GM04504 (cell line): ENCODE measurements at places on chromosomes 3 and 15.

DNA sequence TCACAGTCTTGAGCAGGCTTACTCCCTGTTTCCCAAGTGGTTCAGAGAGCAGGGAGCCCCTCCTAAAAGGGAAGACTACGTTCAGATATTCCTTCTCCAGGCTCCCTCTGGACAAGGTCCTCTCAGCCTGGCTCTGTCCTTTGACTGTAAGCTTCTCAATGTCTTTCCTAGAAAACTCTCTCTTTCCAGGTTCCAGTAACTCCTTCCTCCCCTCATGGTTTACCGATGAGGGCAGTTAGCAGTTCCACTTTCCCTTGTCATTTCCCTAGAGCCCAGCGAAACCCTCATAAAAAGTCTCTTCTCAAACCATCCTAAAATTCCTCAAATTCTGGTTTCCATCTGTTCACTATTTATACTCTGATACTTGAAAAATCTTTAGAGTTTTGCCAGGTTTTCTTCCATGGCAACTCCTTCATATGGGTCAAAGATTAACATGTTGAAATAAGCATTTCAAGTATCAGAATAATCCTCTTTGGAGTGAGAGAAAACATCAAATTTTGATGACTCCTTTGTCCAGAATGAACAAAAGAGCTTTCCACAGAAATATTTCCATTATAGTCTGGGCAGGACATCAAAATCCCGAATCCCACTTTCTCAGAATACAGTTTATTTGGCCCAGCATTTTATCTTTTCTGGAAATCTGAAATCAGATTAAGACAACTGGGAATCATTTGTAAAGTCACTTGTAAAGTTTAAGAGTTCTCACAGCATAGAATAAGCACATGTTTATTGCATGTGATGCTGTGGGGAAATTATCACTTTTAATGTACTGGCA lies 599.4 kb downstream of the UNC13C start:
- DNase-seq, result no peak

- peak; percentile 42 for DNase-seq
Observed at GRCh38 chr15:71448688-71449114, 333.4 kb downstream of the THSD4 start.

GRCh38 chr3:78050276-78051065 lies 1010.6 kb downstream of the ROBO2 start:
- DNase-seq, result no peak

GRCh38 chr15:74173380-74174218 lies at the start of gene ISLR:
ISLR (plus strand) TSS chr15:74173710; CDS start chr15:74174859, 1,149 bp downstream.
- DNase-seq, result no peak

DNA sequence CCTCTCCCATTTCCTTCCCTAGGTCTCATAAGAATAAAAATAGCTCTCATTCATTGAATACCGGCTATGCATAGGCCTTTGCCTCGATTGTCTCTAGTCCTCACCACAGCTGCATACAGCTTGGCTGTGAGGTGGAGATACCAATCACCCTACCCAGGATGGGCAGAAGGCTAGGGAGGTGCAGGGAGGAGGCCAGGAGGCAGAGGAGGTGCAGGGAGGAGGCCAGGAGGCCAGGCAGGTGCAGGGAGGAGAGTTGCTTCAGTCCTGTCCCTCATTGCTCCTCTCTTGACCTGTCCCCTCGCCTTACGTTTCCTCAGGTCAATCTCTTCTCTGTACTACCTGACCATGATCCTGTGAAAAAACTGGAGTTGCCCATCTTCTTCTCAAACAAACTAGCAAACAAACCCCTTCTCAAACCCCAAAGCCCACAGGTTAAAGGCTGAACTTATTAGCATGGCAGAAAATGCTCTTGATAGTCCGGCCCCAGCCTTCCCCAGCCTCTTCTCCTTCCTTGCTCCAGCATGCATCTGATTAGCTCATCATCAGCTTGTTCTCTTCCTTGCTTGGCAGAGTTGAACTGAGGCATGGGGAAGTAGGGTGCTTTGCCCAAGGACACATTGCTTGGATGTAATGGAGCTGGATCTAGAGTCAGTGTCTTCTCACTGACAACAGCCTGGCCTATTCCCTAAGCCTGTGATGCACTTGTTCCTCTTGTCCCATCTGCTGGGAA lies 15.8 kb downstream of the PODXL2 start:
- no peak for DNase-seq

DNA sequence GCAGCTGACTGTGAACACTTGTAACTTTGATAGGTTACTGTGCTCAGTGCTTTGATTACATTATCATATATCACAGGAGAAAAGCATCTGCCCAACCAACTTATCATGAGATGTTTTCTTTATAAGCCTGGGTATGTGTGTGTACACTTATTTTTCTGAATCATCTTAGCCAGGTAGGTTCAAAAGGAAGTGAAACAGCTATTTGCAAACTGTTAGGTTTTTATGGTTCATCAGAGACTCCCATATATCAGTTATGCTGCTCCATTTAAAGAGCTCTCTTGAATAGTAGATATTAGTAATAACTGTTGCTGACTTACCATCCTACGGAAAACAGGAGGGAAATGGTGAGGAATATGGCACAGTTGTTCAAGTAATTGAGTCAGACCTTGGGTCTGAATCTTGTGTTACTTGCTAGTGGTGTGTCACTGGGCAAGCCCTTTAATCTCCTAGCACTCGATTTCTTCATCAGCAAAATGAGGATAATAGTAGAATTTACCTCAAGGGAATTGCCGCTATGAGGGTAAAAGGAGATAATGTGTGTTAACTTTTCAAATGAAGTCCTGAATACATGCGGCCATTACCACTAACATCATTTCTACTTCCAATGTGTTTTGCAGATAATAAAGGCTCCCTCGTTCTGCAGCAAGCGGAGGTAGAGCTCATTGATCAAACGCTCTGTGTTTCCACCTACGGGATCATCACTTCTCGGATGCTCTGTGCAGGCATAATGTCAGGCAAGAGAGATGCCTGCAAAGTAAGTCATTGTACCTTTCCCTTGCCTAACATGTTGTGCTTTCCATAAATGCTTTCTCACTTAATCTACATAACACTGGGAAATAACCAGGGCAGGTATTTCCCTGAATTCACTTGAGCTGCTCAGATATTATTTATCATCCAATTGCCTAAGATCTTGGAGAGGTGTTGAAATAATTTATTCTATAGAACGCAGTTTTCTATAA lies 7.8 kb upstream of the C3orf52 start:
- DNase-seq, result no peak

- no peak for DNase-seq
Observed at GRCh38 chr15:68991723-68992122, 22.8 kb upstream of the NOX5 start.

GRCh38 chr15:65130941-65131340 lies 2.7 kb downstream of the PDCD7 start:
- no peak for DNase-seq

- no peak for DNase-seq
Observed at GRCh38 chr15:81373775-81374395, at the start of gene TMC3. TMC3 (minus strand) TSS chr15:81374213; CDS start chr15:81374077, 136 bp downstream.

DNA sequence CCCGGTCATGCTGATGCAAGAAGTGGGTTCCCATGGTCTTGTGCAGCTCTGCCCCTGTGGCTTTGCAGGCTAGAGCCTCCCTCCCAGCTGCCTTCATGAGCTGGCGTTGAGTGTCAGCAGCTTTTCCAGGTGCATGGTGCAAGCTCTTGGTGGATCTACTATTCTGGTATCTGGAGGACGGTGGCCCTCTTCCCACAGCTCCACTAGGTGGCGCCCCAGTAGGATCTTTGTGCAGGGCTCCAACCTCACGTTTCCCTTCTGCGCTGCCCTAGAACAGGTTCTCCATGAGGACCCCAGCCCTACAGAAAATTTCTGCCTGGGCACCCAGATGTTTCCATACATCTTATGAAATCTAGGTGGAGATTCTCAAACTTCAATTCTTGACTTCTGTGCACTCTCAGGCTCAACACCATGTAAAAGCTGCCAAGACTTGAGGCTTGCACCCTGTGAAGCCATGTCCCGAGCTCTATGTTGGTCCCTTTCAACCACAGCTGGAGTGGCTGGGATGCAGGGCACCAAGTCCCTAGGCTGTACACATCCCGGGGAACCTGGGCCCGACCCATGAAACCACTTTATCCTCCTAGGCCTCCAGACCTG lies 238.4 kb upstream of the MDFIC2 start:
- peak; percentile 29 for DNase-seq

DNA sequence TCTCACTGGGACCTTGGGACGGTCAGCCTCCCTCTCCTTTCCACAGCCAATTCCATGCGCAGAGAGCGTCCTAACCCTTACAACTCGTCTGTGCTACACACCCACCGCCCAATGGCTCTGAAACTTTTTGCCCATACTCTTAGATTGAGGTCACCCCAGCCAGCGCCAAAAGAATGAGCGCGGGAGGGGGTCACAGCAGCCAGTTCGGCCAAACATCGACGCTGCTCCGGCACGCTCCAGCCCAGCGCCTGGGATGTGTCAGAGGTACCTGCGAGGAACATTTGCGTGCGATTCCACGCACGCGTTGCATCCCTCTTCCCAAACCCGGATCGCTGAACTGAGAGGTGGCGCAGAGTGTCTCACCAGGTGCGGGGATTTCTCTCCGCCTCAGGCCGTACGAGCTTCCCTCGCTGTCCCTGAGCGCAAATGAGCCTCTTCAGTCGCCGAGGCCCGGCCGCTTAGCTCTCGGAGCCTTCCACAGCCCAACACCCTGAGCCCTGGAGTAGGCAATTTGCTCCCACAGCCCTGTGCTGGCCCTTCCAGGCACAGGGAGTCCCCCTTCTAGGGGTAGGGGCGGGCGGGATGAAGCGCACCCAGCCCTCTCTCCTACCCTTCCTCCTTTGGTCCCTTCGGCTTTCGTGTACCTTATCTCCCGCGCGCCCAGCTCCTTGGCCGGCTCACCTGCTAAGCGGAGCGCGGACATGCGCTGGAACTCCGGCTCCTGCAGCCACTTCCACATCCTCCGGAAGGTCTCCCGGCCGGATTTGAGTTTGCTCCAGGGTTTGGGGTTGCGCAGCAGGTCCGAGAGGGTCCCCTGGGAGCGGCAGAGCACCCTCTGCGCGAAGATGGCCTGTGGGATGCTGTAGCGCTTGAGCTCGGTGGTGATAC lies 1.8 kb downstream of the ONECUT1 start:
- DNase-seq, result no peak

GRCh38 chr15:89496155-89497098 lies at the start of gene RHCG:
RHCG (minus strand) TSS chr15:89496583; CDS start chr15:89496544, 39 bp downstream.
- no peak for DNase-seq

DNA sequence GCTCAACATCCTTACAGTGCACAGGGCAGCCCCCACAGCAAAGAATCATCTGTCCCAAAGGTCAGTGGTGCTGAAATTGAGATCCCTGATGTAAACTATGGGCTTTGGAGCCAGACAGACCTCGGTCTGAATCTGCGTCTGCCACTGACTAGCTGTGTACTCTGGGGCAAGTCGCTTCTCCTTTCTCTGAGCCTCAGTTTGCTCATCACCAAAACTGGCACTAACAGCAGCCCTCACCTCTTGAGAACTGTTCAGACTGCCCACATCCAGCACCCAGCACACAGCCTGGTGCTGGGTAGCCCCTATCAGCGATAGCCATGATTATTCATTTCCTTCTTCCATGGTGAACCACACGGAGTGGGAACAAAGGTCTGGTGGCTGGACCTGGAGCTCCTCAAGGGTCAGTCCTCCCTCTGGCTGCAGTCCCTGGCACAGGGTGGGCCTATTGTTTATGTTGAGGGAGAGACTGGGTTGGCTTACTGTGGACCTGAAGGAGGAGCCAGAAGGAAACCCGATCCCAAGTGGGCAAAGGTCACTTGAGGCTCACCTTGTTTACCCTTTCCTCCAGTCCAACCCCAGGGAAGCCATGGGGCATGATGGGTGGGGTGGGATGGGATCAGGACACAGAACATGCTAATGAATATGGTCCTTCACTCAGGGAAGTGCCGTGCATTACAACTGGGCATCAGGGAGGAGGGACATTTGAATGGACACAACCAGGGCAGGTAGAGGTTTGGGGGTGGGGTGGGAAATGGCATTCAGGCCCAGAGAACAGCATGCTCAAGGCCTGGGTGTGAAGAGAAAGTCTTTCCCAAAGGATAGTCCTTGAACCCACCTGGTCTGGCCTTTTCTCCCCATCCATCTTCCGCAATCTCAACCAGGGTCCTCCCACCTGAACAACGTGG lies 1.6 kb upstream of the PRKCD start:
- DNase-seq, result no peak

- no peak for DNase-seq
Observed at GRCh38 chr15:35102186-35102585, 17.1 kb upstream of the NANOGP8 start.

- no peak for DNase-seq
Observed at GRCh38 chr3:23668430-23668904, 137.3 kb upstream of the UBE2E1 start.

DNA sequence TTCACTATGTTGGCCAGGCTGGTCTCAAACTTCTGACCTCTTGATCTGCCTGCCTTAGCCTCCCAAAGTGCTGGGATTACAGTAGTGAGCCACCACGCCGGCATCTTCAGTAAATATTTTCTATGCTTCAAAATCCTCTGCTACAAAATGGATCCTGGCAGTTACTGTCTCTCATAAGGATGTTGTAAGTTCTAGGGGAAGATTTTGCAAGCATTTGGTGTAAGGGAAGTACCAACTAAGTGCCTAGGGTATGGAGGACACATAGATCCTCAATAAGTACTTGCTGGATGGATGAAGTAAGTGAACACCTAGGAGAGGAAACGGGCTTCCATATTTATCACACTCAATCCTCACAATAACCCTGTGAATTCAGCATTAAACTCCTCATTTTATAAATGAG lies 6.6 kb downstream of the TM4SF4 start:
- DNase-seq, result no peak

GRCh38 chr3:7207928-7208327 lies 347.0 kb downstream of the GRM7 start:
- DNase-seq, result no peak

- DNase-seq, result no peak
Observed at GRCh38 chr3:195110647-195111318, 160.2 kb downstream of the XXYLT1 start.

DNA sequence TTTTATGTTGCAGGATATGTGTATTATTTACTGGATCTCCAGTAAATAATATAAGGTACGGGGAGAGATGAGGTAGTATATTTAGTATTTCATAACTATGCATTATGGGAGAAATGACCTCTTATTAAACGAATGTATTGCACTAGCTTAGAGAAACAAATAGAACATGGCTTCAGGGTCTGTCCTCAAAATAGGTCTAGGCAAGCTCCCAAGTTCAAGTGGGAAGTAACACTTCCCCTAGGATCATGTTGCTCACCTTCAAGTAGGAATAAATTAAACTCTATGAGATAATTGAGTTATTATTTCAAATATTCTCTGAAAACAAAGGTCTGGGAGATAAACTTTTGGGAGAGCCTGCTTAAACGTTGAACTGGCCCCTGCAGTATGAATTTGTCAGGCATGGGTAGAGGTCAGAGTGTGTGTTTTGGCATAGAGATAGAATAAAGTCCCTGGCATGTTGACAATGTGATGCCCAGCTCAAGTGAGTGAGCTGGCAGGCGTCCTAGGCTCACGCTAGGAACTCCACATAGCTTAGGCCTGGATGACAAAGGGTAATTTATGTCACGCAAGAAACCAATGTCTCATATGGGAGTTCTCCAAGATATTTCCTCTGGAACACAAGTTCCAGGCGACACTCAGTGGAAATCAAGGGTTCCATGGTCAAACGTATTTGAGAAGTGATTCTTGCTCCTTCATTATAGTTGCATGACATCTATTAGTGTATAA lies 236.8 kb downstream of the CACNA2D3 start:
- DNase-seq, result no peak
